ENCODE measurements at places on chromosomes 1 and 21. TPM values are rescaled to one million over a fixed set of nuclear protein-coding genes. Genes with fewer than 3 reads are reported as not detected.

Gene CASZ1
- total RNA-seq = 0.59 TPM

Gene TRNP1
- total RNA-seq = 6.5 TPM

Gene FAM167B
- total RNA-seq = 4.4 TPM

Gene SPATC1L
- total RNA-seq = 6.9 TPM

Gene RHOU
- 0.72 TPM for total RNA-seq

Gene TAS1R1
- total RNA-seq = 0.29 TPM

Gene SPRR5
- total RNA-seq = not detected

DNA sequence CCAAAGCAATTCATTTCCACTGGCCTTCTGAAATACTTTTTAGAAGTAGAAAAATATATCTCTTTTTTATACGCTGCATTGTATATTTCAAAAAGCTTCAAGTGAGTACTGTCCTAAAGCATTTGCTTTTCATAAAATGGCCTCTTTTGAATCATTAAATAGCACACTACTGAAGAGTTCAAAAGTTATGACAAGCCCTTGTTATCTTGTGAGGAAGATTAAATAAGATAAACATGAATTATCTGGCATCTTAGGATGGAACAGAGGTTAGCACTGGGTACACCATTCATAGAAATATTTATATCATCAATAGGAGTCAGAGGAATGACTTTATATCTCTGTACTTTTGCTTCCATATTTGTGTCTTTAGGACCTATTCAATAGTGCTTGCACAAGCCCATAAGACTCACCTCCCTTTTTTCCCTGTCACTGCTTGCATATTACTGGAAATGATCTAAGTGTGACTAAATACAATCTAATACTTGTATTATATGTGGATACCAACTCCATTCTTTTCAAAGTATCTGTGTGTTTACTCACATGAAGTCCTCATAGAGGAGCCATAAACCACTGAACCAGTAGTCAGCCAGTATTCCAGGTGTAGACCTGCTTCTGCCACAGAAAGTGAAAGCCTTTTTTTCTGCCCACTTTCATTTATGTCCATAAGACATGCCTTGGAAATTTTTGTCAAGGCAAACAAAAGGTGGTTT, 274.2 kb upstream of the C1orf105 start:
- no peak for DNase-seq

- DNase-seq = no peak
Measured at GRCh38 chr1:65994223-65994622, 201.5 kb downstream of the PDE4B start.

DNA sequence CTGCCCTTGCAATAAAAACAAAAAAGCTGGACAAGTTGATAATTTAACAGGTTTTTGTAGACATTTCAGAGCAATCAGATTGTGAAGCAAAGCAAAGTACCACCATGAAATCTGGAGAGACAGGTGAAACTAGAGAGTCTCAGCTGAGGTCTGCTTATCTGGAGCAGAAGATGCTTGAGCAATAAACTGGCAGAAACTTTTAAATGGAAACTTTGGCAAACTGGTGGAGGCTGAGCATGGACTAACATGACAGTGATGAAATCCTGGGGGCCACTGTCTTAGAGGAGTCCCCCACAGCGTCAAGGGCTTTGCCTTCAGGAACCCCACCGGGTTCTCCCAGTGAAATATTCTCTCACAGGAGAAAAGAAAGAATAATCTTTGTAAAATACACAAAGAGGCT, 416.3 kb upstream of the B3GALT2 start:
- no peak for DNase-seq

- DNase-seq = no peak
Measured at GRCh38 chr1:180392427-180393145, 109.8 kb downstream of the ACBD6 start.

DNA sequence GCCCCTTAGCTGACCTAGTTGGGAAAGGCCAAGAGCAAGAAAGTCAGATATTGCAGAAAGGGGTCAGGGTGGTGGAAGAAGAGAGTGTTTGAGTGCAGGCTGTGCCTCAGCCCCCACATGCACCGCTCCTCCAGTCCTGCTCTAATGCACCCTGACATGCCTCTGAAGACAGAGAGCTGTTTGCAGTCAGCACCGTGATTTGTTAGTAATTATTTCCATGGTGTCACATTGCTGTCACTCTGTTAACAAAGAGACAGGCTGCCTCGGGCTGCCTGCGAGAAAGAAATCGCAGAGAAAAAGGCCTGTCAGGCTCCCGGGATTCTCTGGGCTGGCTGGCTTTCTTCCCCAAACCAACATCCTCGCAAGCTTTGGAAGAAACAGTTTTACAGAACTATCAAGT, 58.3 kb downstream of the ERI3 start:
- peak; percentile 71 for DNase-seq

GRCh38 chr1:208219659-208220282, 24.4 kb downstream of the PLXNA2 start:
- no peak for DNase-seq

GRCh38 chr21:32120230-32120629, 158.6 kb downstream of the MIS18A start:
- DNase-seq = no peak

DNA sequence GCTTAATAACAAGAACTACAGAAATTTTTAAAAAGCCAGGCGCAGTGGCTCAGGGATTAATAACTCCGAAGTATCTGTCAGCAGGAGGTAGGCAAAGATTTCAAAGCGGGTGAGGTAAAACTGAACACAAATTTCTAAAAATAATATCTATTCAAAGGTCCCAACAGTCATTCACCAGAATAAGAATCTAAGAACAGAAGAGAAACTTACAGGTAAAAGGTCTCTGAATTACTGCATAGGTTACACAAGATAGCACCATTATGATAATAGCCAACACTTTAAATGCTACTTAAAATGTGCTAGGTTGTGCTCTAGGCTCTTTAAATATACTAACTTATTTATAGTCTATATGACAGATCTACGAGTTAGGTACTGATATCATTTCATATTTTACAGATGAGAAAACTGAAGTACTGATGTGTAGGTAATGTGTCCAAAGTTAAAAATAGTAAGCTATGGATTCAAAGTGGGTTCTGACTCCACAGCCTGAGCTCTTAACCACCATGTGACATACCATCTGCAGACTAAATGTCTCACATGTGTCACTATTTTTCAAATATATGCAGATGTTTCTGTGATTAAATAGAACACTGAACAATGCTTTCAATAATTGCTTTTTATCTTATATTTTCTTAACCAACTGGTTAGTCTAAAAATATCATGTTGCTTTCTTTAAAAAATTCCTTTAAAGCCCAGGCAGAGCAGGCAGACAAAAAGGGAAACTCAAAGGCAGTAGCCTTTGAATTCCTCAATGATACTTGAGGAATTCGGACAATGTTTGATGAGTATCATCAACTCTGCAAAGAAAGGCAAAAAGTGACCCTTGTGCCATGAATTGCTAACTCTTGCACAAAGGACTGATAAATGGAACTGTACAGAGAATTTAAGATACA, 80.5 kb upstream of the TTC39A start:
- DNase-seq = peak; percentile 63

Data from osteoblast (primary cell).